ENCODE measurements at places on chromosomes 2 and 18.

DNA sequence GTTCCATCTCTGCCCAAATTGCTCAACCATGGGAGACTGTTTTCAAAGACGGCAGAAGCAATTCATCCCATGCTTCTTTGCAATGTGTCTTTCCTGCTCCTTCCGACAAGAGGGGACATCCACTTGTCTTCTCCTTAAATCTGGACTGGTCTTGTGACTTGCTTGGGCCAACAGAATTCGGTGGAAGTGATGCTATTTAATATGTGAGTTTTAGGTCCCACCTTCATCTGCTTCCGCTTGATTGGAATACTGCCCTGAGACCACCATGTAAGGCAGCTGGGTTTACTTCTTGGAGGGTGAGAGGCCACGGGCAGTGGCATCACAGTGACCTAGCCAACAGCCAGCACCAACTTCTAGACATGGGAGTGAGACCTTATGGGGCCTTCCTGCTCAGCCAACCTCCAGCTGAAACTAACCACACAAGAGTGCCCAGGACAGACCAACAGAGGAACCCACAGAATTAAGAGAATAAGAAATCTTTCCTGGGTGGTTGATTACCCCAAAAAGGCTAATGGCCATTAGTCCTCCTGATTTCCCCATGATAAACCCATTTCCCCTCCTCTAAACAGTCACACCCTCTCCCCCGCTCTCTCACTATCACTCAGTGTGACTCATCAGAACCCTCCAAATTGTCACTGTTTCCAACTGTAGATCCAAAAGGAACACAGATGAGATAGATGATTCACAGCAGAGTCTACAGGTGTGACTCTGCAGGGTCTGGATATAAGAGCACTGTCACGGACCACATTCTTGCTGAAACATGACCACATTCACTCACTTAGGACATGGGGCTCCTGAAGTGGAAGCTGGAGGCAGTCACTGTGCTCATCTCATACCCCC, 16.2 kb upstream of the RHOB start:
- DNase-seq = no peak

DNA sequence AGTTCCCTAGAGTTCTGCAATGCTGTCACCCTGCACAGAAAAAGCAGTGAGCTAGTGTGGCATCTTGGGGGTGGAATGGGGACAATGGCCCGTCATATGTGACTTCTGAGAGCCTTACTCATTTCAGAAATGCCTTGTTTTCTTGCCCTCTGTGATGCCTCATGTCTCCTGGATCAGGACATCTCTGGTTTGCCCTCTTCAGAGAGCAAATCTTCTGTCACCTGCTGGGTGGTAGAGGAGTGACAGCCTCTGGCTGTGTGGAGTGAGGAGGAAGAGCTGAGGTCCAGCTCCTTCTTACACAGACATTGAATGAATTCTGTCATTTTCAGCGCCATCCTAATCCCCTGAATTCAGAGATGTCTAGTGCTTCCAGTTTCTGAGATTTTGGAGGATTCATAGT, 55.6 kb upstream of the PHLPP1 start:
- no peak for DNase-seq

GRCh38 chr2:201116115-201116958, at the start of gene CFLAR:
TSS of gene CFLAR (plus strand) at chr2:201116164. CDS start at chr2:201129866, 13,702 bp downstream.
- DNase-seq = peak; percentile 70

GRCh38 chr2:108560895-108561530, 26.7 kb downstream of the LIMS1 start:
- DNase-seq = no peak

- no peak for DNase-seq
Observed at GRCh38 chr2:222034058-222034457, 264.7 kb downstream of the PAX3 start.

DNA sequence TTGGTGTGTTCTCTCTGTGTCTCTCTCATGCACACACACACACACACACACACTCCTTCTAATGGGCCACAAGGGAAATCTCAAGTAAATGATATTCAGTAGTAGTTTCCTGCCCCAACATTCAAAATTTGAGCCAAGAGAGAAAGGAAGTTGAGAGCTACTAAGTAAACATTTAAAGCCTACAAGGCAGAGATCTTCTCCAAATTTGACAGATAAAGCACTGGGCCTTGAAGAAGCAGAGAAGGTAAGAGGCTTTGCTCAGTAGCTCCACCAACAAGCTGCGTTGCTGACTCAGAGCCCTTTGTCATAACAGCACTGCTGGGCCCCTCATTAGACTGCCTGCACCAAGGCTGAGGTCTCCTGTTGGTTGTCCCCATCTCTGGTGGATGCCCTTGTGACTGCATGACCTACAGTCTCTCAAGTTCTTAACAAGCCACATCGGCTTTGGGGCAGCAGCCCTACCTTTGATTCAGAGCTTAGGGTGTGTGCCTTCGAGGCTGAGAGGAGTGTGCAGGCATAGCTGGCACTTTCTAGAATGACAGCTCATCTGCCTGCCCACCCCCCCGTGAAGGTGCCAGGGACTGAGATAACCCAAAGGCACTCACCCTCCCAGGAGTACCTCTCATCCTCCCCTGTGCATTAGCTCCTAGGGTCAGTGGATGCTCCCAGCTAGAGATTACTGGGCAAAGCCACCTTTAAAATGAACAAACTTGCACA, 32.3 kb upstream of the NEB start:
- DNase-seq = no peak

GRCh38 chr2:230660294-230661060, 52.2 kb upstream of the CAB39 start:
- no peak for DNase-seq

DNA sequence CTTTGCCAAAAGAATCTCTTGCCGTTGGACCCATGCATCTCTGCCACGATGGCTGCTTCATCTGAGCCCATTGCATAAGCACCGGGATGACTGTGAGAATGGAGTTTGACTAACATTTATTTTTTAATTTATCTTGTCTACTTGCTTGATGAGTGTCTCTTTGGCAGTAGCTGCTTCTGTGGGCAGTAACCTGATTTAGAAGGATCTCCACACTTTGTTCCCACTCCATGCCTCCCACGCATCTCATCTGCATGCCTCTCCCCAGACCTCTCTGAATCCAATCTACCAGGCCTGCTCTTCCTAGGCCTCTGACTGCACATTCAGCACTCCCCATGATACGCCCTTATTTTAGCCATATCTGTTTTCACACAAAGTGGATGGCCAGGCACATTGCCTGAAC, 23.7 kb upstream of the TMX3 start:
- DNase-seq = no peak

- no peak for DNase-seq
Observed at GRCh38 chr2:219851801-219852481, 224.5 kb downstream of the SLC4A3 start.

GRCh38 chr2:158142568-158143332, 41.1 kb downstream of the UPP2 start:
- no peak for DNase-seq

DNA sequence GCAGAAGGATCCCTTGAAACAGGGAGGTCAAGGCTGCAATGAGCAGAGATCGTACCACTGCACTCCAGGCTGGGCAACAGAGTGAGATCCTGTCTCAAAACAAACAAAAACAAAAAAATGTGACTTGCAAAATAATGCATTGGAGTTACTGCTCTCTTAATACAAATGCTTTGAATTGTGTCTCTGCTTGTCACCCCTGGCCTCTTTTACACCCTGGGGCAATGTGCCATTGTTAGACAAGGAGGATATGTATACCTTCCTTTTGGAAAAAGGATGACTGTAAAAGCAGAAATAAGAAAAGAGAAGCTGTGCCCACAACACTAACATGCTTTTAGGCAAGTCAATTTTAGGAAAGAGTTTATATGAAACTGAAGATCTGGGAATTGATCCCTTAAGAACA, 20.8 kb upstream of the C2orf74 start:
- no peak for DNase-seq

DNA sequence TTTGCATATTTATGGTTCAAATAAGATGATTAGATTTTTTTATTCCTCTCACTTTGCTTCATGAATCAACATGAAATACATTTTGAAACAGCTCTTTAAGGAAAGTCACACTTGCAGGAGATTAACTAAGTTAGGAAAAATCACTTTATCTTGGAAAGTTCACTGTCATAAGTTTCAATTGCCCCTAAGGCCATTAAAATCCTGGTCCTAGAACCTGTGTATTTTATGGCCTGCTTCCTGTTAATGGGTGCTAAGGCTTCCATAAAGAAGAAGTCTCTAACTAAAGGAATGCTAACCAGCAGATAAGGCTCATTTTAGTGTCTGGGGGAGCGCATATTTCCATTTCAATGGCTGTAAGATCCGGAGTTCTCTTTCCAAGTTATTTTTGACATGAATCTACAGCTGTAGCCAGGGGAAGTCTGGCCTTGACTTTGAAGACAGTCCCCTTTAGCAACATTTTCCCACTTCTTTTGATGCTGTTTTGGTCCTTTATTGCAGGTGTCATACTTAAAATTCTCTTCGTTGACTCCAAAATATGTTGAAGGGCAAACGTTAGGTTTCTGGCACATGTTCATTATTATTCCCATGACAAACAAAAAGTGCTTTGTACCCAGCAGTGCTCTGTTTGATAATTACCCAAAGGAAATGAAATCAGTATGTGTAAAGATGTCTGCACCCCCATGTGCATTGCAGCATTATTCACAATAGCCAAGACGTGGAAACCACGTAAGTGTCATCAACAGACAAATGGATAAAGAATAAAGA, 34.4 kb upstream of the SH3BP4 start:
- DNase-seq = no peak

DNA sequence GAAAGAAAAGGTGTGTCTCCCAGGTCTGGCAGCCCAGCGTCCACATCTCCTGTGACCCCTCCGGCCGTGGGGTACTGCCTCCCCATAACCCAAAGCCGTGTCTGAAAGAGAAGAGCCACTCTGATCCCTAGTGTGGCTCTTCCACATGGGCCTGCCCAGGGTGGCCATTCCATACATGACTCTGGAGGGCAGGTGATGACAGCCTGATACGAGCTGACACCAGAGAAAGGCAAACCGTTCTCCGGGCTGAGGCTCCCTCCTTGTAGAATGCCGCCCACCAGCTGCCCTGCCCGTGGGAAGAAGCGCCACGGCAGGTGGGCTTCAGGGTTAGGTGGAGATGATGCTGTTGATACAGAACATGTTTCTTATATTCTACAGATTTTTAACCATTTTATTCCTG, 451.6 kb upstream of the SALL3 start:
- DNase-seq = no peak

- DNase-seq = no peak
Observed at GRCh38 chr2:120770641-120771040, 35.0 kb downstream of the GLI2 start.

DNA sequence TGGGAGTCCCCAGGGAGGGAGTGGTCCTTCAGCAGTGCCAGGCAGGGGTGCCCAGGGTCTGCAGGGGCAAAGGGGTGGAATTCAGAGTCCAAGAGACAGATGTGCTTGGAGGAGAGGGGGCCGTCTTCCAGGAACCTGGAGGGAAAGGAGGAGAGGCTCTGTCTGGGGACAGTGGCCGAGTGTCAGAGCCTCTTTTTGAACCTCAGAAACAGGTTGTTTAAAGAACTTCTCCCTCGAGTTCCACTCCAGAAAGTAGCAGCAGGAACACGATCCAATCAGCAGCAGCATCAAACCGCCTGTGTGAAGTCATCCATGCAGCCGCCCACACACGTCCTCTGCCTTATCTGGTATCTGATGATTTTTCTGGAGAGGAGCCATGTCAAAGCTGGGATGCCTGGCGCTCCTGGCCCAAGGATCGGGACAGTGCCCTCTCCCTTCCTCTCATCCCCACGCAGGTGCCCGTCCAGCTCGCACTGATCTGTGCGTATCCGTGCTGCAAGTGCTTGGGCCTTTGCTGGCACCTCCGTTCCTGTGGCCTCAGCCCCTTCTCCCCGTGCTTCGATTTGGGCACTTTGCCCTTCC, 205.1 kb downstream of the NDUFA10 start:
- no peak for DNase-seq

- DNase-seq = no peak
Observed at GRCh38 chr2:36565712-36566111, 32.3 kb downstream of the FEZ2 start.

DNA sequence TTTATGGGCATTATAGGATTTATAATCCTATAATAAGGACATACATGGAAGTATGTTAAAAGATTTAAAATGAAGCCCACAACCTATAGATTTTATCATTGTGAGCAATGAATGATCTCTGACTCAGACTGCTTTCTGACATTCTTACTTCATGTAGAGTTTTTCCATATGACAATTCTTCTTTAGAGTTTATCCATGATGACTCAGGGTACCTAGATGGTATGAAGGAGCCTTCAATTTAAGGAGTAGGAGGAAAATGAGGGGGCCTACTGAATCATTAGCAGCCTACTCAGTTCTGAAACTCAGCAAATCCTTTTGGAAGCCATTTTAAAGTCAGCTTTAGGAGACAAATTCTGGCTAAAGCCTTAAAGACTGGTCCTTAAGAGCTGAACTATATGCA, 10.4 kb downstream of the PELI1 start:
- no peak for DNase-seq

DNA sequence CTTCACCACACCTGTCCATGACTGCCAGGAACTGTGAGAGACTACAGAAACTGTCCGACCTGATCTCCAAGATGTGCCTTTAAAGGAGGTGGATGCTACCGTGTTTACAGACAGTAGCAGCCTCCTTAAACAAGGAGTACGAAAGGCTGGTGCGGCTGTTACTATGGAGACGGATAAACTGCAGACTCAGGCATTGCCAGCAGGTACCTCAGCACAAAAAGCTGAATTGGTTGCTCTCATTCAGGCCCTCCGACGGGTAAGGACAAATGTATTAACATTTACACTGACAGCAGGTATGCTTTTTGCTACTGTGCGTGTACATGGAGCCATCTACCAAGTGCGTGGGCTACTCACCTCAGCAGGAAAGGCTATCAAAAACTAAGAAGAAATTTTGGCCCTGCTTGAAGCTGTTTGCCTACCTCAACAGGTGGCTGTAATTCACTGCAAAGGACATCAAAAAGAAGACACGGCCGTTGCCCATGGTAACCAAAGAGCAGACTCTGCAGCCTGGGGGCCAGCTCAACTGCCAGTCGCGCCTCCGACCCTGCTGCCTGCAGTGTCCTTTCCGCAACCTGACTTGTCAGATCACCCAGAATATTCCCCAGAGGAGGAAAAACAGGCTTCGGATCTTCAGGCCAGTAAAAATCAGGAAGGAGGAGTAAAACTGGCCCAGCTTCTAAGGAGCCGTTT, 30.9 kb downstream of the SKA1 start:
- DNase-seq = no peak

DNA sequence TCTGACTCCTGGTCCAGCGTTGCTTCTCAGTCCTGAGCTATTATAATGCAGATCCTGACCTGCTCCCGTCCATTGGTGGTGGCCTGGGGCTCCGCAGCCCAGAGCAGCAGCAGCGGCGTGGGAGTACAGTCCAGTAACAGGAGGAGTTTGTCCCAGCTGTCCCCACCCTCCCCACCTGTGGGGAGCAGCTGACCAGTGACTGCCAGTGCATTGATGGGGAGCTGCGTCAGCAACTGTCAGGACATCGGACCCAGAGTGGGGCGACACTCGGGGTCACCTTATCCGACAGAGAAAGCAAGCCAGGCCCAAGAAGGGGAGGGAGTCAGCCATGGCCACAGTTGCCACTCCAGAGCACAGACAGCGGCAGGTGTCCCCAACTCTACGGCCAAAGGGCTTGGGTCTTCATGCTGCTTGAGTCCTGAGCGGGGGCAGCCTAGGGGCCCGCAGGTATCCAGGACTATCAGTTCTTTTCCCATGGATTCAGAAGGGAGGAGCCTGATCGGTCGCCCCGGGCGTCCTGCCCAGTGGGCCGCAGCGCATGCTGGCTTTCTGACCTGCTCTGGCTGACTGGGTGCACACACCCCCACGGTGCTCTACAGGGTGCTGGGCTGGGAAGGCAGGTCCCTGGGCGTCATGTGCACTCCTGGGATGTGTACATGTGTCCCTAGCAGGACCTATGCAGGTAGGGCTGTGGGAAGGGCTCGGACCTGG, 29.7 kb downstream of the DNMT3A start:
- DNase-seq = no peak

GRCh38 chr18:28163201-28163775, 13.6 kb downstream of the CDH2 start:
- no peak for DNase-seq
